AG04449 (cell line): ENCODE measurements at places on chromosomes 5 and 9.

DNA sequence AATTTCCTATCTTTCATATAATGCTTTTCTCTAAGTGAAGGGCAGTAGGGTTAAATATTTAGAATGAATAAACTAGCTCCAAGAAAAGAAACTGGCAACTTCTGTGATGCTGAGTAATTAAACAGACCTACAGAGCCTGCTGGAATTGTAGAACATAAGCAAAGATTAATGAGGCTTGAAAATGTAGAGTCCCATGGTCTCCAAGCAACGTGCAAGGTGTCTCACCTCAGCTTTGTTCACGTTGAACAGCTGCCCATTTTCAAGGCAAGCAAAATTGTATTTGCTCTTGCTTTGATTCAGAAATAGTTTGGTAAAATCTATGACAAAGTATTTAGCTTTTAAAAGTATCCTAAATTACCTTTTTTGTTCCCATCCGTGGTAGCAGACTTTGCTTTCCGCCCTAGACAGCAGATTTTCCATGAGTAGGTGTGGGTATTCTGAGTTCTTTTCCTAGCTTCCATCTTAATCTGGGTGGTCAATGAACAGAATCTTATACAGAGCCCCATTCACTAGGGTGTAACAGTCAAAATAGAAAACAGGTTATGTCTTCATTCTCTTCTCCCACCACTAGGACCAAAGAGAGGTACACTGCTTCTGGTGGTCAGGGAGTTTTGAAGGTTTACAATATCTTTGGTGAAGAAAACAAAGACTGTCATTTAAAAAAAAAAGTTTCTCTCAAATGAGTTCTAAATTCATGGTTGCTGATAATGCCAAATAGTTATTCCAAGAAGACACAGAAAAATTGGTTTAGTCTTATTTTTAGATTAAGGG is 52.1 kb upstream of the TYRP1 start:
- DNase-seq: no peak

DNA sequence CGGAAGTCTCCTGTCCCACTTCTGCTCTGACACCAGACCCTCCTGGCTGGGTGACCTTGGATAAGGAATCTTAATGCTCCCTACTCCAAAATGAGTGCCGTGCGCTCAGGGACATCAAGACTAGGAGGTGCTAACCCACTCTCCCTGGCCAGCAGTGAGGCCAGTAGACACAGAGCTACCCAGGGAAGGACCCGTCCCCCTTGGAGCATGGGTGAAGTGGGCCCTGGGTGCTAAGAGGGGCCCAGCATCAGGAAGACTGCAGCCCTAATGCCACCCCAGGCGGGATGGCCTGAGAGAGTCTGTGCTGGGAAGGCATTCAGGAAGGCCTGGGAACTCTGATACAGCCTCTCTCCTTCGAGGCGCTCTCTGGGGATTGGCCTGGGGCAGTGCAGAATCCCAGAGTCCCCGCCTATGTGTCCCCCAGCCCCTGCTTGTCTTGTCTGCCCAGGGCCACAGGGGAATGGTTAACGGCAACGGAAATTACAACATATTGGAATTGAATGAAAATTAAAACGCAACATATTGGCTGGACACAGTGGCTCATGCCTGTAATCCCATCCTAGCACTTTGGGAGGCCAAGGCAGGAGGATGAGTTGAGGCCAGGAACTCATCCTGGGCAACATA is 29.7 kb upstream of the RNU6ATAC start:
- no peak for DNase-seq

GRCh38 chr9:20321423-20322082 is 300.7 kb downstream of the MLLT3 start:
- no peak for DNase-seq

DNA sequence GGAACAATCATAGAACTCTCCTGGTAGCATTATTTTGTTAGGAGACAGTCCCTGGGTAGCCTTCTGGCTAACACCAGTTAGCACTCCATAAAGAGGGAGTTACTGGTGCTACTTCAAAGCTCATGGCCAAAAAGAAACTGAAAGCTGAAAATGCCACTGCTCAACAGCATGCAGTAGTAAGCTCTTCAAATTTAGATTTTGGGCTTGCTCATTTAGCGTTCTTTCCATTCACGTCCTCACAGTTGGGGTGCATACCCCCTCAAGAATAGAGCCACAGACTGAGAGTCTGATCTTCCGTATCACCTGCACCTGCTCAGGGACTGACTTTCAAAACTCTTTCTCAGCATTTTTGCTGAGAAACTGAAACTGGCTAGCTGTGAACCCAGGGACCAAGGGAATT is 24.7 kb downstream of the NTRK2 start:
- no peak for DNase-seq

DNA sequence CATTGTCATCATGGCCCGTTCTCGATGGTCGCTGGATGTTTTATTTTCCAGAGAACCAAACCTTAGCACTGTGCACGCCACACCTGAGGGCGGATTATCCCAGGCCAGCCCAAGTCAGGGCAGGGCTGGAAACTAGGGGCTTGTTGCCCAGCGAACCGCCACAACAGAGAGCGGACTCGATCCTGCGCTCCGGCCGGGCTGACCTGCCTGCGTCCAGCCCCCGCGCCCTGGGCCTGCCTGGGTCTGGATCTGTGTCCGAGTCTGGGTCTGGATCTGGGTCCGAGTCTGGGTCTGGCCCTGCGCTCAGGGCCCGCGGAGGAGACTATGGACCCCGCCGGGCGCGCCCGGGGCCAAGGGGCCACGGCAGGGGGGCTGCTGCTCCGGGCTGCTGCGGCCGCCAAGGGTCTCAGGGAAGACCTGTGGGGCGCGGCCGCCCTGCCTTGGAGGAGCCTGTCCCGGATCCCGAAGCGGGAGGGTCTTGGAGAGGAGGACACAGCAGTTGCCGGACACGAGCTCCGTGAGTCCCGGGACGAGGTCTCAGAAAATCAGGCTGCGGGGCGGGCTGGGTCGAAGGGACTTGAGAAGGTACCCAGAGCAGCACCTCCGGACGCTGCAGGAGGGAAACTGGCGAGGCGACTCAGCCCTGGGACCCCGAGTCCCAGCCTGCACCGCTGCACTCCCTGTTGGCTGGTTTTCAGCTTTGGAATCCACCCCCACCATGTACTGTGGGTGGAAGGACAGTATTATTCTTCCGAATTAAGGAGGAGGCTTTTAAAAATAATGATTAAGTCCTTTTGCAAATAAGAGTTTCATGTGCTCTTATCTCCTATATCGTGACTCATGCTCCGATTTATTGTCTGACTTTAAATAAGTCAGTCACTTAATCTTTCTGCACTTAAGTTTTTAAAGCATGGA is at the start of gene ANKDD1B:
TSS of gene ANKDD1B (plus strand) at position 143 of the 915 bp plus-strand sequence. CDS start at position 325, 182 bp downstream.
- no peak for DNase-seq
